Stimulated activated CD8-positive, alpha-beta memory T cell treated with anti-CD3 and anti-CD28 coated beads, Interleukin-4, amount 100 ng/mL, for 4 hours (primary cell): ENCODE measurements at places on chromosomes 4 and X.

DNA sequence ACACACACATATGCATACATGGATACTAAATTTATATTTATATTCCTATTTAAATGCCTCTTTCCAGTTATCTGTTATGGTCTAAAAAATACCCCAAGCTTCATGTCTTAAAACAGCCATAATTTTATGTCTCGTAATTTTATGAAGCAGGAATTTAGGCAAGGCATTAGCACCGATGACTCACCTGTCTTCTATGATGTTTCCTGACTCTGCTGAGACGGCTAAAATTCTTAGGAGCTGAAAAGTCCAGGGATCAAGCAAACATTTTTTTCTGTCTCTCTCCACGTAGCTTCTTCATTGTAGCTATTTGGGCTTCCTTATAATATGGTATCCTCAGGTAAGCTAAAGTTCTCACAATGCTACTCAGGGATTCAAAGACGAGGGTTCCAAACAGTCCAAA lies 930.3 kb downstream of the STIM2 start:
- no peak for DNase-seq

- DNase-seq: no peak
These were observed 886.9 kb downstream of the FAM133A start for GRCh38 chrX:94560930-94561329.

DNA sequence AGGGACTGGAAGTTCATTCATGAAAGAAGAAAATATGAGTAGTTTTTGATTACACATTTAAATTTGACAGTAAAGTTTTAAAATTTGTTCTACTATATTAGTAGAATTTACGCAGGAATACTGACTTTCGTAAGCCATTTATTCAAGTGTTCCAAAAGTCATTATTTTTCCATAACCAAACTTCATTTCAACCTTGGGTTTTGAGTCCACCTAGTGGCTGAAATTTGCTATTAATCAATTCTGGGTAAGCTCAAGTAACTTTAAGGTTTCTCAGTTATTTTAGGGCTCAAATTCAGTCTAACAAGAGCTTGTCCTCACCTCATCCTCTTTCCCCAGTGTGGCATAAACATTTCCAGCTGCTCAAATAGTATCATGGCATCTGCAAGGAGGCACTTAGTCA lies 175.4 kb downstream of the SH3BGRL start:
- no peak for DNase-seq

DNA sequence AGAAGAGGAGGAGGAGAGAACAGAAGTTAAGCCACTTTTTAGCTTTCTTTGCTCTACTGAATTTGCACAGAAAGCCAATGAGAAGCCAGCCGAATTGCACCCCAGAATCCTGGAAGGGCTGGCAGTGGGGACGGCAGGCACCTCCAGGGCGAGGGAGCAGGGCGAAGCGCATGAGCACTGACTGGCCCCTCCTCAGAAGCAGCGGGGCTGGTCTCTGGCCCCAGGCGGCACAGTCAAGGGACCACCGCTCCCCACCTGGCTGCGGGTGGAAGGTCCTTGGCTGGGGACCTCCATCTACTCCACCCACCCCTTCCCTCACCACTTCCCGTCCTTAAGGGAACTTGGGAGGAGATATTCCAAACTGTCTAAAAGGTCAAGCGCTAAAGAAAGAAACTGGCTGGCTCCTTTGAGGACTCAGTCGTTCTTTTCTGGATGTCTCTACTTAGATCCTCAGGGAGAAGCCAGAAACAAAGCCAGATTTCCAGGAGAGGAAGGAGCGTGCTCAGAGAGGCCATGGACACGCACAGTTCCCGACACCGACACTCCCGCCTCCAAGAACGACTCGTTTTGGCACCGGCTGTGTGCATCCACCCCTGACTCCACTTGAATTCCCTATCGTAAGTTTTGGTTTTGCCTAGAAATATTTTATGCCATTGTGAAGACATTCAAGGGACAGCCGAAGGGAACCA lies 59.5 kb upstream of the CRMP1 start:
- no peak for DNase-seq

- no peak for DNase-seq
These were observed 348.6 kb downstream of the GRXCR1 start for GRCh38 chr4:43241104-43241503.

DNA sequence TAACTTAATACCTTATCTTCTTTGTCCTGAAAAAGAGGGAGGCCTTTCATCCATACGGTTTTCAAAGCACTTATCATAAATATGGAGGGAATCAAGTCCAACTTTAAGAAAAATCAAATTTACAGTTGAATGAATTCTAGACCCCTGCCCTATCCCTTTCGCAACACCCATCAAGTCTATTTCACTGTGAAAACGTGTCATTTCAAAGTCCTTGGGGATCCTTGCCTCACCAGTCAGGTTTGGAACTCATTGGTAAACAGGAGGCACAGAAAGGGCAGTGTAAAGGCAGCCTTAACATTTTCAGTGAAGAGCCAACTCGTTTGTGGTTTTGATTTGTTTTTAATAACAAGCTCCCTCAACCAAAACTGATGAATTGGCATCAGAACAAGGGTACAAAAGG lies 66.5 kb downstream of the AMOT start:
- DNase-seq: no peak

DNA sequence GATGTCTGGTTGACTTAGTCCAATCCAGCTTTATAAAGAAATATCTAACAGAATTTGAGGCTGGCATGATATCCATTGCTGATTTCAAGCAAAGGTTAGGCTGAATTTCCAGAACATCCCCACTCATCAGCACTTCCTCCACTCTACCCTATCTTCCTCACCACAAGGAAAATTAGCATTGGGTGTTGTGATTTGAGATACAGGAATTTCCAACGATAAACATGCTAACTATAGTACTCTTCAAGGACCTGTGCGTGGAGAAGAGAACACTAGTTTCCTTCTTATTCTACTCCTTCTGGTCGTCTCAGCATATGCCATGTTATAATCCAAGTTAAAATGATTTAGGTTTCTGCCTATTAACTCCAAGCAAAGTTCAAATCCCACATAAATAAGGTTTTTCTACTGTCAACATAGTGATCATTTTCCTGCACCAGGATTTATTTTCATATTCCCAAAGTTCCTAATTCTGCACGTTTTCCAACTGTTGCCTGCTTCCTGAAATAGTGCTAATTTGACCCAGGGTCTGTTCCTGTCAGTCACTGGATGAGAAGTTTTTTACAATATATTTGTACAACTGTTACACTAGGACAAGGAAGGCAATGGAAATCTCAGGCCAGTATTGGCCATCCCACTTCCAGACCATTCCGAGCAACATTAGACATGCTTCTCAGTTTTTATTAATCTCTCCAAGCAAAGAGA lies 177.6 kb upstream of the EDNRA start:
- no peak for DNase-seq

GRCh38 chr4:183182873-183183725 lies 84.0 kb downstream of the WWC2 start:
- no peak for DNase-seq

DNA sequence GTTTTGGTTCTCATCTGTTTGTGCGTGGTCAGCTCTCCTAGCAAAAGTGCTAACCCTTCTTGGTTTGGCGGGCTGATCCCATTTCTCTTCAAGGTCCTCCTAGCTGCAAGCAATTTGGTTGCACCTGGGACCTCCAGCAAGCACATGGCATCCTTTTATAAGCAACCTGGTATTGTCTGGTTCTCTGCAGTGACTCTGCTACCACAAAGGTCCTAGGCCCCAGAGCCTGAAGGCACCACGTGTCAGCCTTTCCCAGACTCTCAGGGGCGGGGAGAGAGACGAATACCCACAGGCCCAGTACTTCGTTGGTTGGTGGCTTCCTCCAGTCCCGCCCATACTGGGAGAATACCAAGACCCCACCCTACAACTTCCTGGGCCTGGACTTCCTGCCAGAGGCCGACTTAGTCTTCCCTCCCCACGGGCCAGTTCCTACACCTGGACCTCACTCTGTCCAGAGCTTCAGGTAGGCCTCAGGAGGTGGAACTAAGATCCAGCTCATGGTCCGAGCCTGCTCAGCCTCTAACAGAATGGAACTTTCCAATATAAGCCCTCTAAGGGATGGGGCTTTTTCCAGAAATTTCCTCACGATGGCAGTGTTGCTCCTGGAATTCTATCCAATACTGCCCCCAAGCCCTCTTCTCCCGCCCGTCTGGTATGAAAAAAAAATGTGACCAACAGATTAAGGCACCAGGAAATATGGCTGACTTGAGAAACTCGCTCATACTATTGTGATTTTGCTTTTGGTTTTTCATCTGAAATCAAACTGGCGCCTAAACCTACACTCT lies 192.5 kb upstream of the STK26 start:
- no peak for DNase-seq

GRCh38 chrX:124504111-124504983 lies 158.0 kb downstream of the SH2D1A start:
- no peak for DNase-seq

DNA sequence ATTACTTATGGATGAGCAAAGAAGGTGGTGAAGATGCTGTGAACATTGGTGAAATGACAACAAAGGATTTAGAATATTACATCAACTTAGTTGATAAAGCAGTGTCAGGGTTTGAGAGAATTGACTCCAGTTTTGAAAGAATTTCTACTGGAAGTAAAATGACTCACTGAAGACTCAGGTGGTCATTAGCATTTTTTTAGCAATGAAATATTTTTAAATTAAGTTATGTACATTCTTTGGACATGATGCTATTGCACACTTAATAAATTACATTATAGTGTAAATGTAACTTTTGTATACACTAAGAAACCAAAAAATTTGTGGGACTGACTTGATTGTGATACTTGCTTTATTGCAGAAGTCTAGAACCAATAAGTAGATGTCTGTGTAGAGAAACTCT lies 56.9 kb downstream of the USO1 start:
- DNase-seq: no peak

- DNase-seq: no peak
These were observed 104.1 kb downstream of the FIP1L1 start for GRCh38 chr4:53481586-53481985.

GRCh38 chr4:21596521-21596920 lies 352.1 kb downstream of the KCNIP4 start:
- no peak for DNase-seq

- DNase-seq: no peak
These were observed 3.9 kb upstream of the OCIAD2 start for GRCh38 chr4:48910511-48910910.

- no peak for DNase-seq
These were observed 240.1 kb upstream of the NOCT start for GRCh38 chr4:138775489-138775888.

- no peak for DNase-seq
These were observed 17.7 kb downstream of the FOXR2 start for GRCh38 chrX:55640854-55641253.

GRCh38 chrX:123088930-123089329 lies 95.1 kb upstream of the GRIA3 start:
- no peak for DNase-seq
